CD4-positive, alpha-beta T cell treated with Interleukin-6 for 4 hours (primary cell): ENCODE measurements at places on chromosomes 16 and 17.
A peak's percentile ranks its signal among the peaks of the same experiment; 100 is the strongest.

DNA sequence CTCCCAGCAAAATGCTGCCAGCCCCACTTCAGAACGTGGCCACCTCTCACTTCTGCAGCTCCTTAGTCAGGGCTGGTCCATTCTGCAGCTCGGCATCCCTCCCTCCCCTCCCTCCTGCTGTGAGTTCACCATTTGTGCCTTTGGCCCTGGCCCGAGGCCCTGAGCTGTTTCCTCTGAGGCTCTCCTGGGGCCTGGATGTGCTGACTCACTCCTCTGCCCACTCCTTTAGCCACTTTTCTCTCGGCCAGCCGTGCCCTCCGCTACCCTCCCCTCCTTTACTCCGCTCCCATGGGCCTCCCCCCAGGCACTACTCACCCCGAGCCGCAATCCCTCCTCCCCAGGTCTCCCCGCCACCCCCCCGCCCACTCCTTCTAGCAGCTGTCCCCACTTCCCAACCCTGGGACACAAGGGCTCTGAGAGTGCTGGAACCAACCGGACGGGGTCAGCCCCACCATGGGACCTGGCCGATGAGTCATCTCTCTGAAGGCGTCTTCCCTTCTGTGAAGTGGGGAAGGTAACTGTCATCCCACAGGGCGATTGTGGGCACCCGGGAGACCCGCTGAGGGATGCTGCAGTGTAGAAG lies 11.5 kb downstream of the KCNG4 start:
- no peak for DNase-seq

DNA sequence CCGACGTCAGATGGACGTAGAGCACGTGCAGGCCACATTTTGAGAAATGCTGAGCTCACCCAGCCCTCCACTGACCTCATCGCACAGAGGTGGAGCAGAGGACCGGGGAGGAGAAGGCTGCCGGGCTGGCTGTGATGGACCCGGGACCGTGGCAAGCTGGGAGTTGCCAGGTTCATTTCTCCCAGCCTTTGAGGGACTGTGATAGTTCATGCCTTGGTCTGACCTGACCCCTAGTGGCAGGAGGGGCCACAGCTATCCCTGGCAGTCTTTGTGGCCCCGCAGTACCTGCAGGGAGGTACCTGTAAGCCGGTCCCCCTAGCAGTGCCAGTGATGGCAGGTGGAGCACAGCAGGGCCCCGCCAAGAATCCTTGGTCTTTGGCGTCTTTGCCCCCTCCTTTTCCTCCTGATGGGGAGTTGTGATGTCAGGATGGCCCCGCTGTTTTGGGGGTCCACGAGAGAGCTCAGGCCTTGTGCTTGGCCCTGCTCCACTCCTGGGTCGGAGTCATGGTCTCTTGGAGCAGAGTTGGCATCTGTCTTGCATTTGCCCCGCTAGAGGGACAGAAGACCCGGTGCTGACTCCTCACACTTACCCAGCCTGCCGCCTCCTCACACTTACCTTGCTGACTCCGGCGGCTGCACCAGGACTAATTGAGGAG lies 50.4 kb downstream of the OR1D5 start:
- peak; percentile 65 for DNase-seq

DNA sequence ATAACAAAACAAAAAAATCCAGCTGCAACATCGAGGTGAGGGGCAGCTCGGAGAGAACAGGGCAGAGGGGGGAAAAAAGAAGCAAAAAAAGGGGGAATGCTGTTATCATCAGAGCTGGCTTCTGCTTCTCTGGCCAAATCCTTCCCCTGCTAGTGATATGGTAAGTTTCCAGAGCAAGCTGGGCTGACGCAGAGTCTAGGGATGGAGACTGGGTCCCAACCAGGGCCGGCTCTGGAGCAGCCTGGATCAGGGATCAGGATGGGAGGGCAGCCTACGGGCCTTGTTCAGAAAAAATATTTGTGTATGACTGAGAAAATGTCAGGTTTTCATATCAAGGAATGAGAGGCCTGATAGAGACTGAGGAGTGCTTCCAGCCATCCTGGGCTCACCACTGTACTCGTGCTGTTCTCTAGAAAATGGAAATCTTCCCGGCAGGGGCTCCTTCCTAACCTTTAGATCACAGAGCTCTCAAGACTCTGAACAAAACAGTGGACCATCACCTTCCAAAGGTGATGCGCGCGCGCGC lies 726 bp upstream of the C1QTNF1 start:
- DNase-seq = no peak

DNA sequence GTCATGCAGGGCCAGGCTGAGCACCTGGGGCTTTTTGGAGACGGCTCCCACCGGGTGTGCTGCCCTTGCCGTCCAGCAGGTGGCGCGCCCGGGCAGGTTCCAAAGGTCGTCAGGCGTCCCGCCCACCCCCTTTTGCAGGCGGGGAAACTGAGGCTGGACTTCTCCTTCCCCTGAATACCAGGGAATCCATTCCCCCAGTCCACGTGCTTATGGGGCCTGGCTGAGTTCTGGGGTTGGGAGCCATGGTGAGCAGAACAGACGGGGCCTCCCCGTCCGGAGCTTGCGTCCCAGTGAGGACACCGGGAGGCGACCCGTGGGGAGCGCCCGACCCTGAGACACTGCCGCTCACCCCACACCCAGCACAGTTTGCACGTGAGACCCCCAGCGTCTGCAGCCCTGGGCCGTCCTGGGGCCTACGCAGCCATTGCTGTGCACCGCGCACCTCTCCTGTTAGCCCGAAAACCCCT lies 51.8 kb upstream of the JPH3 start:
- DNase-seq = peak; percentile 69

DNA sequence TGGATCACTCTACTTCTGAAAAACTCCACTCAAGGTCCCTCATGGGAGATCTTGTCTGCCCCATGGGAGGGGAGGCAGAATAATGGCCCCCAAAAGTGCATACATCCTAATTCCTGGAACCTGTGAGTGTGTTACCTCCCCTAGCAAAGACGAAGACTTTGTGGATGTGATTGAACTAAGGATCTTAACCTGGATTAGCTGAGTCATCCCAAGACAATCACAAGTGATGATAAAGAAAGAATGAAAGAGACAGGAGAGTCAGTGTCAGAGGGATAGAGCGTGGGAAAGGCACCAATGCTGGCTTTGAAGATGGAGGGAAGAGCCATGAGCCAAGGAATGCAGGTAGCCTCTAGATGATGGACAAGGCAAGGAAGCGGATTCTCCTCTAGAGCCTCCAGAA lies 374.7 kb upstream of the DYNLRB2 start:
- no peak for DNase-seq

GRCh38 chr17:19362277-19363113 lies at the start of gene B9D1:
Gene B9D1, minus strand, starts transcription at chr17:19362723. Its CDS starts 154 bp downstream, at chr17:19362569.
- DNase-seq = peak; percentile 90

DNA sequence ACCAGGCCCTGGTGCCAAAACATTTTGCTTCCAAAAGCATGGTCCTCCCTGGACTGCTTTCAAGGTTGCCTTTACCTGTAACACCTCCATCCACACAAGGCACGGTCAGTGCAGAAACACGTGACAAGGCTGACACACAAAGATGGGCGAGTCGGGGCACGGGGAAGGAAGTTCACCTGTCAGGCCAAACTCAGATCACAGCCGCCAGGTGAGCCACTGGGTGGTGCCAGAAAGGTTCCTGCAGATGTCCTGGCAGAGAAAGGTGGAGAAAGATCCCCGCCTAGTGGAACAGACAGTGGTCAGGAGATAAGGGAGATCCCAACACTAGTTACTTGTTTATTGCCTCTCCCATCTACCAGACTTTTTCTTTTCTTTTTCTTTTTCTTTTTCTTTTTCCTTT lies 155.3 kb downstream of the AIPL1 start:
- DNase-seq = no peak

DNA sequence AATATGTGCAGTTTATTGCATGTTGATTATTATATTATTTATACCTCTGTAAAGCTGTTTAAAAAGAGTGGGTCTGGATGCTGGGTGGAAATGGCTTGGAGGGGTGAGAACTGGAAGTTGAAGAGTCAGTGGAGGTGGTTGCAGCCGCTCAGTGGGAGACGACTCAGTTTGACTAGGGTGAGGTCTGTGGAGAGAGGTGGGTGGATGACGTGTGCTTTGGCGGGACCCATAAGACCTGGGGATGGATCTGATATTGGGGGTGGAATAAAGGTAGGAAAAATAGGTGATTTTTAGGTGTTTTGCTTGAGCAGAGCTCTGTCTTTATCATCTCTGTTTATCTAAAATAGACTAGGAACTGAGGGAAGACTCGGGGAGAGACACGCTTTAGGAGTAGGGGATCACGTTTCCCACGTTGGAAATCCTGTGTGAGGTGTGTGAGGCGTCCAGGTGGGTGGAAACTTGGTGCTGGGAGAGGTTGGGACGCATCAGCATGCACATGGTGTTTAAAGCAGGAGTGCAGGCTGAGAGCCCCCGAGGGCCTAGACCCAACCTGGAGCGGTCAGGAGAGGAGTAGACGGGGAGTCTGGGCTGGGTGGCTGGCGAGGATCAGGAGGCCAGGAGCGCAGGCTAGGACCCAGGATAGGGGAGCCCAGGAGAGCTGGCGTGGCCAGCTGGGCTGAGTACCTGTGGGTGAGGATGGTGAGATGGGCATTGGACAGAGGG lies 17.2 kb downstream of the NT5M start:
- DNase-seq = no peak

GRCh38 chr17:42553161-42553818 lies 567 bp downstream of the HSD17B1 start:
- DNase-seq = no peak

DNA sequence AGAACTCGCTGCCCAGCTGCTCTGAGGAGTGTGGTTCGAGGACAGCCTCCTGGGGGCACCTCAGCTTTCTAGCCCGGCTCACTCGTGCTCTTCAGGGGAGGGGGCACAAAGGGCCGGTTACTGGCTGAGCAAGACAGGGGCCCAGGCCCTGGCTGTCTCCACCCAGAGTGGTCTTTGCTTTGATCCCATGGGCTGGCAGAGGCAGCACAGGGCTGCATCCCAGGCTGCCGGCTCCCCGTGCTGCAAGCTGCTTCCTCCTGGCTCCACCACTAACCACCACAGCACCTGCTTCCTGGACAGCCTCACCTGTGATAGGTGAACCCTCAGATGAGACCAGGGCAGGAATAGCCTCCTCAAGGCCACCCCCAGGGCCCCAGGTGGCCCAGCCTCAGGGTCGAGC lies 6.8 kb downstream of the SPPL2C start:
- no peak for DNase-seq

- no peak for DNase-seq
These were observed 41.4 kb downstream of the SF3B3 start for GRCh38 chr16:70565053-70565452.

DNA sequence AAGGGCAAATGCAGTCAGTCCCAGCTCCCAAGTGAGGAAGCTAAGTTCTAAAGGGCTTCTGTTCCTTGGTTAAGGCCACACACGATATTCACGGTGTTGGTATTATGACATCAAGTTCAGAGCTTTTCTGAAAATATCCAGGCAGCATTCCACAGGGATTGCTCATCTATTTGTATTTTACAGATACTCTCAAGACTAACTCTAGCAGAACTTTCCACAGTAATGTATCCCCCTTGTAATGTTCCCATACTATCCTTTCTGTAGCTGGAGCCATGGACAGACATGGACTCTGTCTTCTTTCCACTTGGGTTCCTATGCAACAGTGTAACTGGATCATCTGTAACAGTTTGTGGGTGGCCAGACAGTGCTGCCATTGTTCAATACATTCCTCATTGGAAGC lies 13.5 kb downstream of the SDR42E1 start:
- no peak for DNase-seq

- DNase-seq = no peak
These were observed 15.3 kb upstream of the HEXD start for GRCh38 chr17:82402865-82403264.

- DNase-seq = peak; percentile 74
These were observed 31.5 kb downstream of the SIAH1 start for GRCh38 chr16:48353565-48354163.

- DNase-seq = no peak
These were observed 29.8 kb upstream of the RASD1 start for GRCh38 chr17:17525956-17526355.

- no peak for DNase-seq
These were observed 29.9 kb upstream of the FOXF1 start for GRCh38 chr16:86480444-86480843.
